ENCODE measurements at places on chromosomes 11 and 22. TPM values are rescaled to one million over a fixed set of nuclear protein-coding genes. Genes with fewer than 3 reads are reported as not detected.

Gene HORMAD2
- total RNA-seq, result not detected

- peak overlapping the region; percentile 95 for H3K27ac ChIP-seq
- H3K4me3 ChIP-seq, result peak overlapping the region; percentile 71
- H3K27me3 ChIP-seq, result no peaks in the 10 kb centered on the region
- DNase-seq, result no peak
- peaks cover 59% of the 10 kb centered on the region for H3K4me1 ChIP-seq
- H3K36me3 ChIP-seq, result no peaks in the 10 kb centered on the region
These were observed 59.1 kb downstream of the ETS1 start for GRCh38 chr11:128528294-128528693.

GRCh38 chr11:73940801-73941570 lies 9.8 kb upstream of the DNAJB13 start:
- H3K4me1 ChIP-seq, result no peaks in the 10 kb centered on the region
- no peak overlapping the region for H3K27ac ChIP-seq
- no peaks in the 10 kb centered on the region for H3K27me3 ChIP-seq
- H3K4me3 ChIP-seq, result no peak overlapping the region
- peaks cover 8% of the 10 kb centered on the region for H3K36me3 ChIP-seq
- DNase-seq, result no peak

DNA sequence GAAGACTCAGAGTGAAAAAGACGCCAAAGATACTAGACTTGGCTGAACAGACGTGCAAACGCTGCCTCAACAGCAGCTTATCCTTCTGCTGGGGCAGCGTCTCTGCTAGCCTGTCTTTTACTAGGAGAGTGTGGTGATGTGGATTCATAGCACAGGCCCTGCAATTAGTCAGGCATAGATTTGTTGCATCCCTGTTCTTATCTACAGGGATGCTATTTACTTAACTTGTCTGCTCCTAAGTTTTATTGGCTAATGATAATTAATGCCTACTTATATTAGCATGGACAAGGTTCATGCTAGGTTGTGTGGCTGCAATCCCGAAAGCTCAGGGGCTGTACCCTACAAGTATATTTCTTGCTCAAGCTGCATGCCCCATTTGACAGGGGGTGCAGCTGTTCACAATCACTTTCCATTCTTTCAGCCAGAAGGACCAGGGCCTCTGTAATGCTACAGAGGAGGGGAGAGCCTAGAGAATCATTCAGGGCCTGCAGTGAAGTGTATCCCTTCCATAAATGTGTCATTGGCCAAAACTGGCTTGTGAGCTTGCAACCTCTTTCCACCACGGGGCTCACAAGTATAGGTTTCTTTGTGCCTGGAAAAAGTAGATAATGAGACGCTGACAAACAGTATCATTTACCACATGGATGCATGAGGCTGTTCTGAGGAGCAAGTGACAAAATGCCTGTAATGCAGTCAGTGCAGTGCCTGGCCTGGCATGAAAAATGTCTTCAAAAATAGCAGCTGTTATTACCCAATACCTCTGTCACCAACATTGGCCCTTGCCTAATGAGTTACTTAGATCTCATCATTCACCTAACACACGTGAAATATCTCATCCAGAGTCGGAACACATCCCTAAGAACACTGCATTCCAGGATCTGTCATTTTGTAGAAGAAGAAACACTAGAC lies 685.8 kb upstream of the API5 start:
- no peak for DNase-seq
- no peak overlapping the region for H3K4me3 ChIP-seq
- no peaks in the 10 kb centered on the region for H3K36me3 ChIP-seq
- no peaks in the 10 kb centered on the region for H3K27me3 ChIP-seq
- H3K4me1 ChIP-seq, result no peaks in the 10 kb centered on the region

DNA sequence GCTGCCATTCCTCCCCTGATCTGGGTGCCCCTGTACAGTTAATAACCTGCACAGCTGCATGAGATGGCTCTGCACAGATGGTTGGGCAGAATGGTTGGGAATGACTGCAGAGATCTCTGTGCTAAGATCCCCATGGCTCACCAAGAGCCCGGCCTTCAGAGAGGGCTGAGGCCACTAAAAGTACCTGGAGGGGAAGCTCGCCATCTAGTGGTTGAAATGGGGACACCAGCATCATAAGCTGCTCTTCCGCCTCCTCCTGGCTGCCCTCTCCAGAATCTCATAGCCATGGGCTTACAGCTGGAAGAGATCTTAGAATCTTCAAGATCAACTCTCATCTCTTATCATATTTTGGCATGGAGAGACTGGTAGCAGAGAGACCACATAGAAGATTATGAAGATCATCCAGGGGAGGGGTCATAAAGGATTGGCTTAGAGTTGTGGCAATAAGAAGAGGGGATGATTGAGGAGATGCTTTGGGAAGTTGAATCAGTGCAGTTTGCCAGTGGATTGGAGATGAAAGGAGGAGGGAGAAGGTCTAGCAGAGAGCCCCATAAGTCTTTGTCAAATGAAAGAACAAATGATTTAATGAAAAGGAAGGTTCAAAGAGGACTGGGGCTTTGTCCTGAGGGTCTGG lies 22.0 kb upstream of the TLCD5 start:
- no peaks in the 10 kb centered on the region for H3K36me3 ChIP-seq
- no peak overlapping the region for H3K4me3 ChIP-seq
- no peaks in the 10 kb centered on the region for H3K4me1 ChIP-seq
- peaks cover 13% of the 10 kb centered on the region for H3K27me3 ChIP-seq
- no peak for DNase-seq

DNA sequence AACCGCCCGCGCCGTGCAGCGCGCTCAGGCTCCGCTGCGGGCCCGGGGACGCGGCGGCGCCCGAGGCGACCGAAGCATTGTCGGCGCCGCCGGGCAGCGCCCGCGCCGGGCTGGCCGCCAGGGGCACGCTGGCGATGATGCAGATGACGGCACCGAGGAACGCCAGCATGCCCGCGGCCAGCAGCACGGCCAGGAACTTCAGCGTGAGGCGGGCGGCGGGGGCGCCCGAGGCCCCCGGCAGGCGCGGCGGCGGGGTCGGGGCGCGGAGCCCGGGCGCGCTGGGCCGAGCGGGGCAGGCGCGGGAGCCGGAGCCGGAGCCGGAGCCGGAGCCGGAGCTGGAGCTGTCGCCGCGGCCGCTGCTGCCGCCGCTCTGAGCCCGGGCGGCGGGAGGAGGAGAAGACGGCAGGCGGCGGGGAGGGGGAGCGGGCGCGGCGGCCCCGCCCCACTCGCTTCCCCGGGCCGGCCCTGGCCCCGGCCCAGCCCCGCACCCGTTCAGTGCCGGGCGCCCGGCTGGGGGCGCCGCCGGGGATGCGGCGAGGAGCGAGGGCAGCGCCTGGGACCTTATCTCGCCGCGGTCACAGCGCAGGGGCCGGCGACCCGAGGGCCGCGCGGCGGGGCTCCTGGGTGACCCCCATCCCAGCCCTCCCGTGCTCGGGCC lies at the start of gene NPTXR:
TSS of gene NPTXR (minus strand) at position 372 of the 658 bp plus-strand sequence.
- H3K36me3 ChIP-seq, result no peaks in the 10 kb centered on the region
- no peaks in the 10 kb centered on the region for H3K4me1 ChIP-seq
- no peak for DNase-seq
- H3K27me3 ChIP-seq, result peaks cover 23% of the 10 kb centered on the region

DNA sequence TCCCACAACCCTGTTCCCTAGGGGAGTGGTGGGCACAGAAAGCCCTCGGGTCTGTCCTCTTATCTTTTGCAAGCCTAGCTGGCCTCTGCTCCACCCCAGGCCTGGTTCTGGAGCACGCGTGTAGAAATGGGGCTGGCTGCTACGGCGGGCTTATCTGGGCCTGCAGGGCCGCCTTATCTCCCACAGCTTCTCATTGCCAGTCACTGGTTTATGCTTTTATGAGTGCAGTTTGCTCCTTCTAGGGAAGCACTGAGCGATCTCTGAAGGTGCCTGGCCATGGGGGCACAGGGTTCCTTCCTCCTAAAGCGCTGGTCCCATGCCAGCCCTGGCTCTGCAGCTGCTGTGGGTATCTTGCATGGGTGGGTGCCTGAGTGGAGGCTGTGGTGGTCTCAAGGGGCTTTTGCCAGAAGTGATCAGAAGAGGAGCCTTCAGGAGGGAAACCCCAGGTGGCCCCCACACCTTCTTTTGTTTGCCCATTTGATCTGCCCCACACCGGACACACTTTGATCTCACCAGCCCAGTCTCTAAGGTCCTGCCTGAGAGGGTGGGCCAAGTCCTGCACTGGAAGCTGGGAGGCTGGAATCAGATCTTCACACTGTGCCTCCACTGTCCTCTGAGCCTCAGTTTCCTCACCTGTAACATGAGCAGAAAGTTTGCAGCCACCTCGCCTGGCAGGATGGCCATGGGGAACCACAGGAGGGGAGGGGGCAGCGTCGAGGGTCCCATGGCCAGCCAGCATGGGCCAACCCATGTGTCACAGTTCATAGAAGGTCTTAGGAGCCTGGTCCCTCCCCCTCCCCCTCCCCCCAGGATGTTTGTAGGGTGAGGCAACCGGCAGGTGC lies 86.6 kb upstream of the FGF3 start:
- no peak overlapping the region for H3K27ac ChIP-seq
- no peak overlapping the region for H3K4me3 ChIP-seq
- H3K4me1 ChIP-seq, result no peaks in the 10 kb centered on the region
- peaks cover 6% of the 10 kb centered on the region for H3K27me3 ChIP-seq

GRCh38 chr22:32764330-32765131 lies 37.0 kb upstream of the TIMP3 start:
- H3K4me1 ChIP-seq, result no peaks in the 10 kb centered on the region
- DNase-seq, result no peak
- peaks cover 27% of the 10 kb centered on the region for H3K27me3 ChIP-seq
- no peak overlapping the region for H3K4me3 ChIP-seq
- H3K27ac ChIP-seq, result no peak overlapping the region

DNA sequence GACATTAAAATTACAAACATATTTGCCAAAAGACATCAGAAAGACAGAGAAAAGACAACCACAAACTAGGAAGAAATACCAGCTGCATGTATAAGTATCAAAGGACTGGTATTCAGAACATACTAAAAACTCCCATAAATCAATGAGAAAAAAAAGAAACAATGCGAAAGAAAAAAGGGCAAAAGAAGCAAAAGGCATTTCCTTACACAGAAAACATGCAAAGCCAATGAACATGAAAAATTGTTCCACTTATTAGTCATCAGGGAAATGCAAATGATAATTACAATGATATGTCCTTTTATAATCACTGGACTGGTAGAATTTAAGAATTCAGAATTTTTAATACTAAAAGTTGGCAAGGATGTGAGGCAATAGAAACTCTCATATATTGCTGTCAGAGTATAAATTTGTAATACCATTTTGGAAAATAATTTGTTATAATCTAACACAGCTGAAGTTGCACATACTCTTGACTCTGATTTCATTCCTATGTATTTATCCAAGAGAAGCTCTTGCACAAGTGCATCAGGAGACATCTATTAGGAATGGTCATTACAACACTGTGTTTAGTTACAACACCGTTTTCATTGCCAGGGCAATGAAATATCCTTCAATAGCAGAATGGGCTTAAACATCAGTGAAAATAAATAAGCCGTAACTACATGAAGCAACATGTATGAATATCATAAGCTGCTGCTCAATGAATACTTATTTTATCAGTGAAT lies 279.7 kb downstream of the SWAP70 start:
- H3K36me3 ChIP-seq, result peaks cover 8% of the 10 kb centered on the region
- no peak overlapping the region for H3K4me3 ChIP-seq
- no peak overlapping the region for H3K27ac ChIP-seq
- no peak for DNase-seq
- no peaks in the 10 kb centered on the region for H3K27me3 ChIP-seq

DNA sequence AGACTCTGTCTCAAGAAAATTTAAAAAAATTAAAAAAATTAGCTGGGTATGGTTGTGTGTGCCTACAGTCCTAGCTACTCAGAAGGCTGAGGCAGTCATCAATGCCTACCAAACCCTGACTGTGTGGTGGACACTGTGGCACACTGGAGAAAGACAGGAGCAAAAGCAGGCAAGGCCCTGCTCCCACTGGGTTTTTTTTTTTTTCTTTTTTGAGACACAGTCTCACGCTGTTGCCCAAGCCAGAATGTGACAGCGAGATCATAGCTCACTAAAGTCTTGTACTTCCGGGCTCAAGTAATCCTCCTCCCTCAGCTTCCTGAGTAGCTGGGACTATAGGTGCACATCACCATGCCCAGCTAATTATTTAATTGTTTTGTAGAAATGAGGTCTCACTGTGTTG lies 4.6 kb downstream of the NEFH start:
- H3K4me3 ChIP-seq, result no peak overlapping the region
- no peak for DNase-seq
- H3K36me3 ChIP-seq, result no peaks in the 10 kb centered on the region

Measured in natural killer cell treated with Interleukin-12 subunit alpha and Interleukin-12 subunit beta and Interleukin-15 and Interleukin-18, amount 100 ng/mL, for 72 hours (primary cell).